ENCODE measurements at places on chromosomes 3 and 15.

DNA sequence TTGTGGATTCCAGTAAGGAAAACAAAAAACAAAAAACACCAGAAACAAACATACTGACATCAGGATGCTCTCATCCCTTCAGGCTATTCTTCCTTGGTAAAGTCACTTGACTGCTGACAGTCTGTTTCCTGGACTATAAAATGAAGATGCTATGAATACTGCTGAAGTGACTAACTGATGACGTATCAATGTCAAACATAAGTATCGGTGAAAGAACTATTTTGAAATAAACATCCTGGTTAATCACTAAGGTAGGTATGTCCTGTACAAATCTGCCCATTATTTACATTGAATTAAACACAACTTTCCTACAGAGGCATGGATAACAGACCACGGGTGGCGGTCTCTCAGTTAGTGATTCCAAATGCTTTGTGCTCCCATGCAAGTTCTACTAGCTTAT is 45.9 kb downstream of the CHAC1 start:
- no peak for DNase-seq

- no peak for DNase-seq
Measured at GRCh38 chr3:101248736-101249135, 71.6 kb downstream of the IMPG2 start.

DNA sequence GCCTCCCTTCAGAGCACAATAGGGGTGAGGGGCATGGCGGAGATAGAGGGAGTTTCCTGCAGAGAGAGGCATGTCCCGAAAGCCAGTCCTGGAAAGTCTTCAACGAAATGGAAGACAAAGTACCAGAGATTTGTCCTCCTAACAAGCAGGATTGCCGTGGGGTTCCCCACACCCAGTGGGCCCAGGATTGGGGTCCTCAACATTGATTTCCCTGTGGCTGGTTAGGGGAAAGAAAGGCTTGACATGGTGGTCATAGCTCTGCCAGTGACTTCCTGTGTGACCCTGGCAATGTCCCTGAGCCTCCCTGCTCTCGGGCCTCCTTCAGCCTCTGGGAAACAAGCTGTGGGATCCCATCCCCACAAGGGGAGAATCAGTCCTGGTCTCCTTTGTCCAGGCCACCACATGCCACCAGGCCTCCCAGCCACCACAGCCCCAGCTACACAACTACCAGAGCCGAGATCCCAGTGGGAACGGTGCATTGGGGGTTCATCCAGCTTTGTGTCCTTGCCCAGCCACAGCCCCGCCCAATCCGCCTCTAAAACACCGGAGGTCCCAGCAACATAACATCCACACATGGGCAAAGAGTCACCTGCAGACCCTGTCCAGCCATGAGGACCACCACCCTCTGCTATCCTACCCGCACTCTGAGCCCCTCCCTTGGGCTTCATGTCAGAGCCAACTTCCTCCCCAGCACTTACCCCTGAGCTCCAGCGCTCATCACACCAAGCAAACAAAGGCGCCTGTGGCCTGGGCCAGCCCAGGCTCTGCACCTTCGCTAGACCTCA is 63.0 kb downstream of the ADAMTS17 start:
- no peak for DNase-seq

DNA sequence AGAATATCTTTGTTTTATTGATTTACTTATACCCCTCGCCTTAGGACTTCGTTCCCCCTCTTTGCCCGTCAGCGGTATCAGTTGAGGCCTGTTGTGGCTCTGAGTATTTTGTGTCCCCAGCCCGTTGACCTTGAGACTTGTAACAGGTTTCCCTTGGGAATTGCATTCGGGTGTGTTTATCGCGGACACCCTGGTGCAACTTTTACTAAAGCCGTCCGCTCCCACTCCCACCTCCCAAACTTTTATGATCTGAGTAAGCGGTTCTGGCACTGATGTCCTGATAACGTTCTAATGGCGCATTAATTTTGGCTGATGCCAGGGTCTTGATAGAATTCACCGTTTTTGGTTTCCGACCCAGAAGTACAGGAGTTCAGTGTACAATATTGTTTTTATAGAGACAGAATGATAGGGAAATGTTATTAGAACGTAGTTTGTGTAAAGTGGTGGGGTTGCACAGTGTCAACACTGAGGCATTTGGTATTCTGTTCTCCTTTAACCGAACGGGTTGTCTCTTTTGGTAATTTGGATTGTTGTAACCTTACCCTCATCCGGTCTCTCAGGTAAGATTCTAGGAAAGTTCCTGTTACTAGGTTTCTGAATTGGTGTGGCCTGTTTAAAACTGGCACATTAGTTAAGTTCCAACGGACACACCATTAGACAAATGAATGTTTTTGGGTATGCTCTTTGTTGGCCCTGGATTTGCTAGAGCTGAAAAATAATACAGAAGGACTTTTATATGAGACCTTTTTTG is 47.8 kb downstream of the OIP5 start:
- DNase-seq, result no peak

DNA sequence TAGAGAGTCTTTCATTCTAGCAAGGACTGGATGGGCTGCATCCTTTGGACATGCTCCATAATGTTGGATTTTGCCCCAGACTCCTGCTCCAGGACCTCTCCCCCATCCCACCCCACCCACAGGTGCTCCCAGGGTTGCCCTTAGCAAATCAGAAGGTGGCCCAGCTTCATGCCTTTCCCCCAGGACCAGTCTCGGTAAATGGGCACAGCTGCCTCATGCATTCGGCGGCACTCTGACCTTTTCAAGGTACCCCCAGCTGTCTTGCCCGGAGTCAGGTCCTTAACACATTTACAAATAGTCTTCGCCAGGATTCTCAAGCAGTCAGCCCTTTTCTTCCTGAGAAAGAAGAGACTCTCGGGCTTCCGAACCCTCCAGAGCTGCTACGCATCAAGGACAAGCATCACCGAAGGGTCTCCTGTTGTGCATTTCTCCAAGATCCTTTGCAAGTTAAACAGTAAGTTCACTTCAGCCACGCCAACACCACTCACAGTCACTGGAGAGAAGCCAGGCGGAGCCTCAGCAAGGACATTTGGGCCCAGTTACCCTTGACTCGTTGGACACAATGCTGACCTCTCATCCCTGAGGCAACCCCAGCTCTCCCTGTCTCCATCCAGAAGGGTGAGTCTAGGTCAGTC is 287.8 kb downstream of the FAM43A start:
- DNase-seq, result no peak

DNA sequence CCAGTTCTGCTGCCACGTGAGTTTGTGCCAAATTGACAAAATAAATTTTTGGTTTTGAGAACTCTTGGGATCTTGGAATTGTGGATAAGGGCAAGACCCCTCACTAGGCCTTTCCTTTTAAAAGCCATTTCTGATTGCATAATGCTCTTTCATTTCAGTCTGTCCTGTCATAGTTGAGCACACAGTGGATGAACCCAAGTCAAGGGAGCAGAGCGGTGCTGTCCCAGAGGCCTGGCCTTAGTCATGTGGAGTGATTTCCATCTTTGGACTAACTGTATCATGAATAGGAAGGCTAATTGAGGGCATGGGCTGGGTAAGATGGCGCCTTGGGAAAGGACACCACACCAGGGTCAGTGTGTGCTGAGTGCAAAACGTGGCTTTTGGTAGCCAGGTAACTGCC is 304.0 kb downstream of the UACA start:
- no peak for DNase-seq

GRCh38 chr15:78628227-78628626 is 7.4 kb upstream of the CHRNA3 start:
- no peak for DNase-seq

DNA sequence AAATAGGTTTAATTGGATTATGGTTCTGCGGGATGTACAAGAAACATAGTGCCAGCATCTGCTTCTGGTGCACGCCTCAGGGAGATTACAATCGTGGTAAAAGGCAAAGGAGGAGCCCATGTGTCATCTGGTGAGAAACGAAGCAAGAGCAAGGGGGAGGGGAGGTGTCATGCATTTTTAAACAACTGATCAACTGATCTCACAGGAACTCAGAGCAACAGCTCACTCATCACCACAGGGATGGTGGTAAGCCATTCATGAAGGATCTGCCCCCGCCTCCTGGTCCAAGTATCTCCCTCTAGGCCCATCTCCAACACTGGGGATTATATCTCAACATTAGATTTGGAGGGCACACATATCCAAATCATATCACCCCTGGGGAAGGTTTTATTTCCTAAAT is 42.1 kb upstream of the FGF7 start:
- DNase-seq, result no peak

- DNase-seq, result no peak
Measured at GRCh38 chr3:23438657-23439056, 235.5 kb downstream of the UBE2E2 start.

GRCh38 chr15:60583946-60584345 is 105.0 kb upstream of the ICE2 start:
- no peak for DNase-seq

DNA sequence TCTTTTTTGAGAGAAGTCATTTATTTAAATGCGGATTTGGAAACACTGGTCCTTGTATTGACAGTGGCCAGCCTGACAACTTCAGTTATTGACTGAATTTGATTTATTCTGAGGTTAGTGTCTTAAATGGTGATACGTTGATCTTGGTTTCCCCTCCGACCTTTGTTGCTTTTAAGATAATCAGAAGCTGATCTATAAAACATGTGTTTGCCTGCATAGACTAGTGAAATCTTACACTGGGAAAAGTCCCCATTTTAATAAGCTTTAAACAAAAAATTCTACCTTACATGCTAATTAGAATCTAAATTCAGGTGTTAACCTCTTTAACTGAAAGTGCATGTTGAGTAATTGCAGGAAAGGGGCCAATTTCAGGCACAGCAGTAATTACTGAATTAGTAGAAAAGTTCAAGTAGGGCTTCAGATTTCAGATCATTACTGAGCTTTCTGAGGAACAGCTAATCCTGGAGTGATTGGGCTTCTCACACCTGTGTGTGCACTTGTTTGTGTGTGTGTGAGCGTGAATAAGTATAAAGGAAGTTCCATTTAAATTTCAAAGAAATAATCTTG is 221.4 kb downstream of the SOX2 start:
- DNase-seq, result no peak

DNA sequence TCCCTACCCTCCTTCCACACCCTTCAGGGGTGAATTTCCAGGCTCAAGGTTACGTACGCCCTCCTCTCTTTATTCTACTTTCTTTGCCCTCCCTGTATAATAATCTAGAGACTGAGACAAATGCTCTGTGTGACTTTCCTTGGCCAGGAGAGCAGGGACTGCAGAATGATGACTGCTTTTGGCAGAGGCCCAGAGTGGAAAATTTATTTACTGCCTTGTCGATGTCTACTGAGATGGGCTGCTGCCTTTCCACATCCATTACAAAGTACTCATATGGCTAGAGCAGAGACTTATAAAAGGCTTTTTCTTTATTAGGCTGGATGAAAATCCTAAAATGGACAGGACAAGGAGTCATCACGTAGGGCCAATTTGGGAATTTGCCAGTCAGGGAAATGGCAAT is 576.2 kb downstream of the TUSC7 start:
- DNase-seq, result no peak

DNA sequence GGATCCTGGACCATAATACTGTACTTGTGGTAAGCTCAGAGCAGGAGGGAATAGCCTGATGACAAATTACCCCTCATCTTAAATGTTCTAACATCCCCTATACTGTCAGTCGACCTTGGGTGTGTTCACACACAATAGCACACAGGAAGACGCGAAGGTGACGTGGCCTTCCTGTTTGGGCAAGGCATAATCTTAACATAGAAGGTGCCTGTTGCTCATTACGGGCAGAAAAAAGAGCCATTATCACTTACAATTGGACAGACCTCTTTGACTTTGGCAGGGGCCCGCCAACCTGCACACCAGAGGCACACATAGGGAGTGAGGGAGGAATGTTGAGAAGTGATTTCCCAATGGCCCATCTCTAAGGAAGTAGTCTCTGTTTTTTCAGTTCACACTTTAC is 144.2 kb downstream of the ANO10 start:
- no peak for DNase-seq

- no peak for DNase-seq
Measured at GRCh38 chr3:102083473-102083872, 234.2 kb downstream of the NFKBIZ start.

- no peak for DNase-seq
Measured at GRCh38 chr15:80475572-80475971, 71.4 kb downstream of the ARNT2 start.

DNA sequence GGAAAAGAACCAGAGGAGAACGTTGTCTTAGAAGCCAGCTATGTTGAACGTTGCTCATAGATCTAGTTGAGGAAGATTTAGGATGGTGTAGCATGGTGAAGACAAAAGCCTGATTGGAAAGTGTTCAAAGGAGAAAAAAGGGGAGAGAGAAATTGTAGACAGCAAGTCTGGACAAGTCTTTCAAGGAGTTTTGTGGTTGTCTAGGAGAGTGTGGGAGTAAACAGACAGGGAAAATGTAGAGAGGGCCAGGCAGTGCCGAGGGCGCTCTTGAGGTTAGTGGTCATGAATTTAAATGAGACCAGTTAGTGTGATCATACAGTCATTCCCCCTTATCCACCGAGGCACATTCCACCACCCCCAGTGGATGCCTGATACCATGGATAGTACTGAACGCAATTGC is 167.5 kb upstream of the IL12A start:
- DNase-seq, result no peak

GRCh38 chr3:87673132-87673531 is 385.7 kb downstream of the CGGBP1 start:
- DNase-seq, result no peak

- DNase-seq, result no peak
Measured at GRCh38 chr3:127214975-127215374, 22.0 kb downstream of the PRR23E start.

- DNase-seq, result no peak
Measured at GRCh38 chr15:65409036-65409631, 13.6 kb downstream of the IGDCC4 start.

DNA sequence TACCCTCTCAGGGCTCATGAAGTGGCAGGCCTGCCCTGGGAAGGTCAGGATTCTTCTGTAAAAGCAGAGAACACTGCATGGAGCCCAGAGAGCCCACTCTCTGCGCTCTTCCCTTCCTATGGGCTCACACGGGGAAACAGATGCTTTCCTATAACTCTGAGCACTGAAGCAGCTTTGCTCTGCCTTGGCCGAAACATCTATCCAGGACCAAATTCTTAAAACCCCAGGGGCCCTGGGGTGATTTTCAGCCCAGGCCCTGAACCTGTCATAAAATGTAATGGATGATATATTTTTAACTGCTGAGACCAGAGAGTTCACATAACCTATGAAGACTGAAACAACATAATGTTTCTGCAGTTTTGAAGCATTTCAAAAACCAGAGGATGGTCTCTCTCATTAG is 249.9 kb upstream of the CTDSPL start:
- no peak for DNase-seq

DNA sequence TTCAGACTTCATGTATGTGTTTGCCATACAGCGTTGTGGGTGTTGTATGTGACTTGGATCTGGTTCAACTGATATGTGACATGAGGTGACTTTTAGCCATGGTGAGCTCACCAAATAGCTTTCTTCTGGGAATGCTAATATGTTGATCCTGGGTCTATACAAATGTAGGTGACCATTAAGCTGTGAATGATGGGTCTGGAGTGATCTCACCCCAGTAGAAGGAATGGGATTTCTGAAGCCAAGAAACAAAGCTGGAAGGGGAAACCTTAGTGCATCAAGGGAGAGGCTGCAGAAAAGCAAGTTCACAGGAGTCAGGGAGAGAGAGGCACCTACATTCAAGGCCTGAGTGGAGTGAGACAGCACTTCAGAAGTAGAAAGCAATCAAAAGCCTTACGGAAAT is 421.0 kb upstream of the THRB start:
- no peak for DNase-seq

Data from ovary (tissue), 10 donors.